Urinary bladder (tissue), 4 donors: ENCODE measurements at places on chromosomes 7 and 10.

DNA sequence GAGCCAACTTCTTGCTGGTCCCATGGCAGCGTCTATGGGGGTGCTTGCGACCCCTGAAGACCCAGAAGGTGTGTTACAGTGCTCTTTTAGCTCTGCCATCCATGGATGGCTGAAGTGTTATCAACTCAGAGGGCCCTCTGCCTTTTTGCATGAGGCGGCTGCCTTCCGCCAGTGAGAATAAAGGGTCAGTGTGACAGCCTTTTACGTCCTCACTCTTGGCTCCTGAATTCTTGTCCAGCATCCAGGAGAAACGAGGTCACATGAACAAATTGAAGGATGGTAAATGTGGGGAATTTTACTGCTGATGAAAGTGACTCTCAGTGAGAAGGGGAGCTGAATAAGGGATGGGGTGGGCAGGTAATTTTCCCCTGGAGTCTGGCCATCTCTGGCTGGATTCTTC is 24.1 kb downstream of the SSMEM1 start:
- no peak for DNase-seq

DNA sequence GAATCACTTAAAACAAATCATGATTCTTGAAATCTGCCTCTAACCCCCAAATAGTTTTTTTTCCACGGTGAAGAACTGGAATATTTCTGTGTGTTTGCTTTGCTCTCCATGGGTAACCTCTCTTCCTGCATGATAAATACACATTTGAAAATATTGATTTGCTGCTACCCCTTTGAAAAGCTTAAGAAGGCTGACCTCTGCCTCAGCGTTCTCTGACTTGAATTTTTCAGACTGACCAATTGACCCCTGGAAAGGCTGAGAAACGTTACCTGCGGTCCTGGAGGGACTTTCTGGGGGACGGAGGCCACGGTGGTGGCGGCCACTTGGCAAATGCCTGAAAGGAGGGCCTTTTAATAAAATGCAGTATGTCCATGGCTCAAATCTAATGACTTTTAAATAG is 520.2 kb downstream of the LRMDA start:
- no peak for DNase-seq

DNA sequence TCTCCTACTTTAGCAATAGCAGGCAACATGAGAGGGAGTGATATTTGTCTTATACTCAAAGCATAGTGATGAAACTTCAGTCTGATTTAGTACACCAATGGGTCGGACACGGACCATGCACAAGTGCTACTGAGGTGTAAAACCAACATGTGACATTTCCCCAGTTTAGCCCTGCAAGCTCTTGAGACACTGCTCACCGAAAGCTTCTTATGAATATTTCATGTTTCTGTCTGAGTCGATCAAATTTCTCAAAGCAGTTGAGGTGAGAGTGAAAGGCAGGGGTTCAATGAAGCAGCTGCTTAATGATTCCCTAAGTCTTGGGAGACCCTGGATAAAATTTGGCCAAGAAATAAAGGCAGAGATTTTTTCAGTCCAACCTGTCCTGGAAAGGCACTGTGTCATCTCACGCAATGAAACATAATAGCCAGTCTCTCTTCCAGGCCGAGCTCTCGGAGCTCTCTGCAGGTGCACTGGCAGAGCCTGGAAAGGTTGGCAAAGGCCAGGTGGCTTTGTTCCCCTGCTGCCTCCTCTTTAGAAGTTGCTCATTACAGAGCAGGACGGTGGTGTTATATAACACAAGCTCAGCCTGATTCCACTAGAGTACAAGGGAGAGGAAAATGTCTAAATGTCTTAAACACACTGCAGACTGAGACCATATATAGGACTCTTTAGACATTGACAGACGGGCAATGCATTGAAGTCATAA is 33.9 kb upstream of the XPNPEP1 start:
- no peak for DNase-seq

DNA sequence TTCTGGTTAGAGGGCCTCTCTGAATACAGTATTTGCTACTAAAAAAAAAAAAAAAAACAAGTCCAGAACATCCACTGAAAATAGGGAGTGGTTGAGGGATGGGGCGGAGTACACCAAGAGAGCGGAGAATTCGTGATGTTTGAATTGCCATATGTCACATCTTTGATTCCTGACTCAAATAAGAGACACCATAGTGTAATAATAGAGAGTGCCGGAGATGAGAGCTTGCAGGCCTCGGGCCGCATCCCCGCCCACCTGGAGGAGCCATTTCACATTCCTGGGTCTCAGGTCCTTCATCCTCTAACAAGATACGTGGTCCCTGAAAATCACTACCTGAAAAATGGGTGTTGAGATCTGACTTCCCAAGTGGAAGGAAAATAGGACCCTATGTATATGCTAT is 46.8 kb downstream of the KIAA1549 start:
- no peak for DNase-seq

GRCh38 chr7:45416846-45417245 is 157.3 kb upstream of the ADCY1 start:
- DNase-seq, result no peak
